Chondrocyte (in vitro differentiated cells): ENCODE measurements at places on chromosomes 3 and 15. TPM values are rescaled to one million over a fixed set of nuclear protein-coding genes. Genes with fewer than 3 reads are reported as not detected.

DNA sequence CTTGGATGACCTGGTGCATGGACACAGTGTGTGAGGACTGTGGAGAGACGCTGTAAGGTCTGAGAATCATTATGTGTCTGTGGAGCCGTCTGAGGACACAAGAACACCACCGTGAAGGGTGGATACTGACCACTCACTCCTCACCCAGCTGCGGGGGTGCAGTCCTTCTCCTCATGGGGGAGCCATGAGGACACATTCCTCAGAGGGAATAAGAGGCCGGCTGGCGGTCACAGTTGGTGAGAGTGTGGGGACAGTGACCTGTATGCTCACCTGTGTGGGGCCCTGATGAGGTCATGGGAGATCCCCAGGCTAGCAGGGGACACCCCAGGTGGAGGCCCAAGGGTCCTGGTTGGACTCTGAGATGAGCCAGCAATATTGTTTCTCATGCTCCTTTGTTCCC is 2.5 kb upstream of the TRPM1 start:
- DNase-seq, result no peak
- no peaks in the 10 kb centered on the region for H3K27me3 ChIP-seq
- no peak overlapping the region for H3K27ac ChIP-seq
- H3K4me3 ChIP-seq, result no peak overlapping the region
- H3K36me3 ChIP-seq, result no peaks in the 10 kb centered on the region
- peaks cover 23% of the 10 kb centered on the region for H3K4me1 ChIP-seq

- DNase-seq, result no peak
- H3K4me1 ChIP-seq, result no peaks in the 10 kb centered on the region
- H3K36me3 ChIP-seq, result no peaks in the 10 kb centered on the region
- H3K27ac ChIP-seq, result no peak overlapping the region
- H3K4me3 ChIP-seq, result no peak overlapping the region
Observed at GRCh38 chr3:54932606-54933005, 4.7 kb upstream of the LRTM1 start.

The TMEM207 gene
- total RNA-seq, result not detected in 3 replicates

- H3K4me1 ChIP-seq, result peaks cover 16% of the 10 kb centered on the region
- no peak for DNase-seq
- no peaks in the 10 kb centered on the region for H3K27me3 ChIP-seq
- no peak overlapping the region for H3K27ac ChIP-seq
- no peak overlapping the region for H3K4me3 ChIP-seq
Observed at GRCh38 chr3:138344754-138345153, 3.6 kb upstream of the MRAS start.

- no peaks in the 10 kb centered on the region for H3K36me3 ChIP-seq
- H3K27me3 ChIP-seq, result peaks cover 12% of the 10 kb centered on the region
- no peak overlapping the region for H3K27ac ChIP-seq
- no peak overlapping the region for H3K4me3 ChIP-seq
- no peaks in the 10 kb centered on the region for H3K4me1 ChIP-seq
- DNase-seq, result no peak
Observed at GRCh38 chr3:39327053-39327745, 2.3 kb upstream of the CCR8 start.

DNA sequence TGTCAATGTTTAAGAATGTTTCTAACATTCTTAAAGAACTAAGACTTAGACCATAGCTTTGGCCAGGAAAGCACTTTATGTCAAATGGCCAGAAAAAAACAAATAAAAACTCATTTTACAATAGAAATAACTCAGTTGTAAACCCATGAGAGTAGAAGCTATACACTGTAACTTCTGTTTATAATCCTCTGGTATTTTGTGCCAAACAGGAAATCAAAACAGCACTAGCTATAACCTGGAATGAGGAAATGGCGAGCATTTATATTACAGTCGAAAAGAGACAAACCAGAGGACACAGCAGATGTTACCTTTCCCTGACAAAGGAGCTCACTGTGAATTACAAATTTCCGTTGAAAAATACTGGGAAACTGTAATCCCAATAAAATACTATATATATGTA is 10.3 kb downstream of the GK5 start:
- H3K27ac ChIP-seq, result peak overlapping the region; percentile 86
- peaks cover 71% of the 10 kb centered on the region for H3K4me1 ChIP-seq
- H3K4me3 ChIP-seq, result no peak overlapping the region

- no peak overlapping the region for H3K27ac ChIP-seq
- DNase-seq, result no peak
- H3K36me3 ChIP-seq, result peaks cover under 1% of the 10 kb centered on the region
- H3K4me3 ChIP-seq, result no peak overlapping the region
Observed at GRCh38 chr3:140573011-140573410, 104.9 kb upstream of the TRIM42 start.

The PLXNA1 gene
- total RNA-seq, result 69.8 to 99.1 TPM (median 98.2 TPM) in 3 replicates

The P2RY14 gene
- total RNA-seq, result not detected in 3 replicates

DNA sequence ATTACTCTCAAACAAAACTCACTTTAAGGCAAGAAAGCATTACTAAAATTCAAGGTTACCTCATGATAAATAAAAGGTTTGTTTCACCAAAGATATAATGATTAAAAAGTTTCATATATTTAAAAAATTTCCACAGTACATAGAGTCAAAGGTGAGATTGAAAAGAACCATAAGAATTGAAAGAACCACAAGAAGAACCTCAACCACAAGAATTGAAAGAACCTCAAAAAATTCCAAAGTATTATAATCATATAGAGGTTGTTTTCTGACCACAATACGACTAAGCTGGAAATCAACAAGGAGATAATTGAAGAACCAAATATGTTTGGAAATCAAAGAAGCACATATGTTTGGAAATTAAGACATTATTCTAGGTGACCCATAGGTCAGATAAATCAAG is 52.7 kb downstream of the SLC25A36 start:
- peaks cover 17% of the 10 kb centered on the region for H3K27me3 ChIP-seq
- no peak for DNase-seq
- H3K27ac ChIP-seq, result no peak overlapping the region
- no peak overlapping the region for H3K4me3 ChIP-seq
- H3K36me3 ChIP-seq, result peaks cover 5% of the 10 kb centered on the region

GRCh38 chr3:8557298-8557697 is 55.7 kb downstream of the LMCD1 start:
- peak overlapping the region; percentile 57 for H3K27ac ChIP-seq
- peaks cover 95% of the 10 kb centered on the region for H3K4me1 ChIP-seq
- DNase-seq, result no peak
- peaks cover 39% of the 10 kb centered on the region for H3K36me3 ChIP-seq

The IP6K2 gene
- total RNA-seq, result 68.8 to 109 TPM (median 72.3 TPM) in 3 replicates

The UQCC5 gene
- total RNA-seq, result 13.7 to 30.4 TPM (median 16.9 TPM) in 3 replicates

DNA sequence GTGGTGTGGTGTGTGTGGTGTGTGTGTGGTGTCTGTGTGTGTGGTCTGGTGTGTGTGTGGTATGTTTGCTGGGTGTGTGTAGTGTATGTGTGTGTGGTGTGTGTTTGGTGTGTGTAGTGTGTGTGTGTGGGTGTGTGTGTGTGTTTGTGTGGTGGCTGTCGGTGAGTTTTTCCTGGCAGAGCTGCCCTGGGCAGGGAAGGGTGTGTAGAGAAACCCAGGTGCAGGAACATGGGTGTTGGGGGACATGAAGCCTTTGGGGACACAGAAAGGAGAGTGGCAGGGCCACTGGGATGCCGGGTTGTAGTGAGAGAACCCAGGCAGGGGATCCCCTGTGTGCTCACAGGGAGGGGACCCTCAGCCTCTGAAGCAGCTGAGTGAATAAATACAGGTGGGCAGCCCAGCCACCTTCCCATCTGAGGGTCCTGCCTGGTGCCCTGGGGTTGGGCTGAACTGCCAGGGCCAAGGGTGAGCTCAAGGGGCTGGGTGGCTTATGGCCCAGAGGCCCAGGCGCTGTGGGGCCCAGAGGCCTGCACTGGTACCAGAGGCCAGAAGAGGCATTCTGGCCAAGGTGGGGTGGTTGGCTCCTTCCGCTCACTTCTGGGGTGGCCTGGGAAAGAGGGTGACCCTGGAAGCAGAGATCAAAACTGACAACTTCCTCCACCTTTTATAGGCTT is 48.5 kb upstream of the CTSH start:
- H3K4me3 ChIP-seq, result no peak overlapping the region
- H3K4me1 ChIP-seq, result peaks cover 31% of the 10 kb centered on the region
- no peaks in the 10 kb centered on the region for H3K27me3 ChIP-seq
- H3K36me3 ChIP-seq, result no peaks in the 10 kb centered on the region
- H3K27ac ChIP-seq, result no peak overlapping the region

The FBLN2 gene
- total RNA-seq, result 284 to 413 TPM (median 394 TPM) in 3 replicates
